ENCODE measurements at places on chromosomes 7 and 10.

GRCh38 chr10:61463035-61463909 lies 10.1 kb upstream of the TMEM26 start:
- no peak for DNase-seq

DNA sequence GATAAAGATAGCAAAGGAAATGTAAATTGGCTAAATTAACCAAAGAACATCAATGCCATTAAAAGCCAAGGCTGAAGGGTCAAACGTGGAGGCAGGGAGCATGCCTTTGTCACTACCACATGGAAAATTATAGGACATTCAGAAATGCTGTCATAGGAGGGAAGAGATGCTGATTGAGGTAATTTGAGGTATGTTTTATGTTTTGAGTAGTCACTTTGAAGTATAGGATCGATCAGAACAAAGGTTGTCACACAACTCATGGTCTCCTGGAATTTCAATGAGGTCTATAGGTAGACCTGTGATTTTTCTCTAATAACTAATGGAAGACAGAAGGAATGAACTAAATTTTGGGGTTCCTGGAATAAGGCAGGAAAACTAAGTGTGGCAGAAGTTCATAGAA lies 149.8 kb downstream of the SEMA3A start:
- DNase-seq: no peak

DNA sequence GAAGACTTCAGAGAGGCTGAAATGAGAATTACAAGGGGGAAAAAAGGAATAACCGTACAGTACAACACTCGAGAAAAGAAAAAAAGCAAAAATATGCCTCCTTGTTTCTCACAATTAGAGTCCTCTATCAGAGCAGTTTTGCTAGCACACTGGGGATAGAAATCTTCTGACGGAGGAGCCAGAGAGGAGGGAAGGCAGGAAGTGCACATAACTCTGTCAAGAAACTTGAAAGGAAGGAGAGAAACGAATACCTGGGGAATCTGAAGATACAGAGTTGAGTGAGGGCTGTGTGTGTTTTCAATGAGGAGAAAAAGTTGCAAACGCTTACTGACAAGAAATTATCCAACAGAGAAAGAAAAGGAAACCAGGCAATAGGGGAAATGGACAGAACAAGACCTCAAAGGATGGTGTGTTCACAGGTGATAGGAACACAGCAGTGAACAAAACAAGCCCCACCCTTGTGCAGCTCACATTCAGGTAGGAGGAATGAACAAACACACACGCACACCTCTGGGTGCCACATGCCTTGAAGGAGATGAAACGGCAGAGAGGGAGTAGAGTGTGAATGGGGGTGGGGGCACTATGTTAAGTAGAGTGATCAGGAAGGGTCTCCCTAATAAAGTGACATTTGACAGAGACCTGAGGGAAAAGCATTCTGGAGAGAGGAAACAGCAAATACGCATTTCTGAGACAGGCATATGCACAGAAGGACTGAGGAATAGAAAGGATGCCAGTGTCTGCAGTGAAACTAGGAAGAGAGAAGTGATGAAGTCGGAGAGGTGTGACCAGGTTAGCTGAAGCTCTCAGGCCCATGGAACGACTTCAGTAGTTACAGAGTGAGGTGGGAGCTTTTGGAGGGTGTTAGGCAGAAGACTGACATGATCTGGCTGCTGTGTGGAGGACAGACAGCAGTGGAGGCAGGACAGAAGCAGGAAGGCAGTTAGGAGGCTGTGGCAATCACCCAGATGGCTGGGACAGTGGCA lies 46.7 kb upstream of the SPOCK2 start:
- no peak for DNase-seq

DNA sequence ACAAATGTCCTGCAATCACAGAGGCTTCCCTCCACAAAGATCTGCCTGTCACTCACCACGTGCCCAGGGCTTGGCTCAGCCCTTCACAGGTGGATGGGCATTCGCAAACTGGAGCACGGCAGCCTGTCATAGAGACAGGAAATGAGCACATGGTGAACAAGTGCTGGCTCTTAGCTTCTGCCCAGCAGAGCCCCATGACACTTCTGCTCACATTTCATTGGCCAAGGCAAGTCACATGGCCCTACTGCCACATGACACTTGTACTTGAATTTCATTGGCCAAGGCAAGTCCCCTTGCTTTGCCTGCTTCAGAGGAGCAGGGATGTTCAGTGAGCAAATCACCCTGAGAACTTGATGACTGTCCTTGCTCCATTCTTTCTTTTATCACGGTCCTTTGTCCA lies 110.8 kb upstream of the PPP2R2D start:
- no peak for DNase-seq

DNA sequence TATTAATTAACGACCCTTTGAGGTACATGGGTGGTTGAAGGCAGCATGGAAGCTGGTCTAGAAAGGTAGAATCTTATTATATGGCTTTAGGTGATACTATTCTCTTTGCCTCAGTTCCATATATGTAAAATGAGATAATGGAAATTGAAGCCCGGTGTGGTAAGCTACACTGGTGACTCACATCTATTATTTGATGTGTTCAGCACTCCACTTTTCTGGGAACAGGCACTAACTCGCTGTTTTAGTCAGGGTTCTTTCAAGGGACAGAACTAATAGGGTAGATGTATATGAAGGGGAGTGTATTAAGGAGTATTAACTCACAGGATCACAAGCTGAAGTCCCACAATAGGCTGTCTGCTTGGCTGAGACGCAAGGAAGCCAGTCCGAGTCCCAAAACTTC lies 4.4 kb upstream of the TRUB1 start:
- no peak for DNase-seq

- no peak for DNase-seq
Observed at GRCh38 chr10:70374775-70375614, 7.4 kb downstream of the LRRC20 start.

DNA sequence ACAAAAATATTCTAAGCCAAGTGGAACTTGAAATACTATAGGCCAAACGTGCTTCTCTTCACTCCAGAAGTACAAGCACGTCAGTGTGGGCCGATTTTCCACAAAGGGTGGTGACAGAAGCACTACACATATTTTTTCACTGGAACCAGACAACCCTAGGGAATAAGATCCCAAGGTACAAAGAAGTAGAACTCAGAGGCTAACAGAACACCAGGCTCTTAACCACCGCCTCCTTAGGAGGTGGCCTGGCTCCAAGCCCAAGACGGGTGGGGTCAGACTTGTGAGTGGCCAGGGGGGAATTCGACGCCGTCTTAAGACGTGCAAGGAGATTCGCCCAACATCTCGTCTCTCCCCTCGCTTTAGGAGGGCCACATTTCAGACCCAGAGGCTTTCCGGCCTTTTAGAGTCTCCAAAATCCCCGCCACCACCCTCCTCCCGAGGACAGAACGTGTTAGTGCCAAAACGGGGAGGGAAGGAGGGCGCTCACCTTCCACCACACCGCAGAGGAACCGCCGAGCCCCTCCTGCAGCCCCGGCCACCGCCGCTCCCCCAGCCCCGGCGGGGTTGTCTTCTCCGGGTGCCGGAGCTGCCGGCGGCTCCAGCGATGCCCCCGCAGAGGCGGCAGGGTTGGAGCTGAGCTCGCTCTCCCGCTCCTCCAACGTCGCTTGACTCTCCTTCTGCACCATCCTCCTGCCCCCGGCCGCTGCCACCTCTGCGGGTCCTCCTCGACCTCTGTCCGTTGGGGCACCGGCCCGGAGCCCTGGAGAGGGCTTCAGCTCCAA lies 716 bp downstream of the OGA start:
- DNase-seq: no peak

GRCh38 chr10:99461230-99461629 lies 30.8 kb upstream of the GOT1 start:
- no peak for DNase-seq

GRCh38 chr7:69708857-69709256 lies 110.6 kb downstream of the AUTS2 start:
- no peak for DNase-seq

DNA sequence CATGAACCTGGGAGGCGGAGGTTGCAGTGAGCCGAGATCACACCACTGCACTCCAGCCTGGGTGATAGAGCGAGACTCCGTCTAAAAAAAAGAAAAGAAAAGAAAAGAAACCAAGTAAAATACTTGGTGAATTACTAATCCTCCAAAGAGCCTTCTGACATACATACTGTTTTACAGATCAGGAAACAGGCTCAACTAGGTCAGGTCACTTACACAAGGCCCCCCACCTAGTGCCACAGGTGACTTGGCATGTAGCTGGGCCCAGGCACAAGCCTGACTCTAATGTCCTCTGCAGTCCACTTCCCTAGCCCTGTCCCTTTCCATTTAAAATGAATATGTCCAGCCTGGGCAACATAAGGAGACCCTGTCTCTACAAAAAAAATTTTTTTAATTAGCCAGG lies 157.0 kb downstream of the TPST1 start:
- no peak for DNase-seq

DNA sequence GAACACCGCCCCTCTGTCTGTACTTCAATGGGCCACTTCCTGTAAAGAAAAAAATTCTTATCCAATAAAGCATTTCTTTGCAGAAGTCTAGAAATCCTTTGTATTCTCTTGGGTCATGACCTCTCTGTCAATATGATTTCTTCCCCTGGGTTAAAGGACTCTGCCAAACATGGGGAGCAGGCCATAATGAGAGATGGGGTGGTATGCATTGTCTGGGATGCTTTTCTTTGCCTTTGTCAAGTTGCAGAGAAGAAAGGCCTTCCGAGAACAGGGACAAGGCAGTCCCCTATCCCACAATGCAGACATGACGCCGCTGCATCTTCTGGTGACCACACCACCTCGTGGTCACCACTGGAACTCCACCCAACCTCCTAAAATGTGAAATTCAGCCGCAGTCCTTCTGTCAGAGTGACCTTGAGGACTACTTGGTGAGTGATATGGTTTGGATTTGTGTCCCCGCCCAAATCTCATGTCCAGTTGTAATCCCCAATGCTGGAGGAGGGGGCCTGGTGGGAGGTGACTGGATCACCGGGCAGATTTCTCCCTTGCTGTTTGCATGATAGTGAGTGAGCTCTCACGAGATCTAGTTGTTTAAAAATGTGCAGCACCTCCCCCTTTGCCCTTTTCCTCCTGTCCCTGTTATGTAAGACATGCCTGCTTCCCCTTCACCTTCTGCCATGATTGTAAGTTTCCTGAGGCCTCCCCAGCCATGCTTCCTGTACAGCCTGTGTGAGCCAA lies 15.2 kb upstream of the FRMPD2 start:
- peak; percentile 60 for DNase-seq

- DNase-seq: no peak
Observed at GRCh38 chr10:122113161-122113944, 124.4 kb downstream of the TACC2 start.

GRCh38 chr10:110160522-110160921 lies 46.9 kb upstream of the MXI1 start:
- no peak for DNase-seq

DNA sequence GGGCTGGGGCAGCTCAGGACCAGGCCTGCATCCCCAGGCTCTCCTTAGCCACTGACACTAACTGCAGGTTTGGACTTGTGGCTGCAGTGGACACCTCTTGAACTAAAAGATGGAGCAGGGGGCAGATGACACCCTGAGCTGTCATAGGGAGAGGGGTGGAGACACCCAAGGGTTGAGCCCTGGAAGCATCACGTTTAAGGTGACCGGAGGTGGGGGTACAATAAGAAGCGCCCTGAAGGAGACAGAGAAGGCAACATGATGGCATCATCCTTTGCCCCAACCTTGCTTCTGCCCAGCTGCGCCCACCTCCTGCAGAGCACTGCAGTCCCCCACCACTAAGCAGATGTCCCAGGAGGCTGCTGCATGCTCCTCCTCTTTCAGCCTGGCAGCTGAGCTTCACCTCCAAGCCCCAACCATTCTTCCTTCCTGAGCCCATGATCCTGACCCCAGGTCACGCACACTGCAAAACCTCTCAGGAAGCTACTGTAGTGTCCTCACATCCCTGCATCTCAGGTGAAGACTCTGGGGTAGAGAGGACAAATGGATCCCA lies 25.5 kb downstream of the OGDHL start:
- no peak for DNase-seq

- no peak for DNase-seq
Observed at GRCh38 chr10:87952612-87953011, 89.2 kb downstream of the PTEN start.

- no peak for DNase-seq
Observed at GRCh38 chr7:73728551-73728950, 9.1 kb upstream of the STX1A start.

DNA sequence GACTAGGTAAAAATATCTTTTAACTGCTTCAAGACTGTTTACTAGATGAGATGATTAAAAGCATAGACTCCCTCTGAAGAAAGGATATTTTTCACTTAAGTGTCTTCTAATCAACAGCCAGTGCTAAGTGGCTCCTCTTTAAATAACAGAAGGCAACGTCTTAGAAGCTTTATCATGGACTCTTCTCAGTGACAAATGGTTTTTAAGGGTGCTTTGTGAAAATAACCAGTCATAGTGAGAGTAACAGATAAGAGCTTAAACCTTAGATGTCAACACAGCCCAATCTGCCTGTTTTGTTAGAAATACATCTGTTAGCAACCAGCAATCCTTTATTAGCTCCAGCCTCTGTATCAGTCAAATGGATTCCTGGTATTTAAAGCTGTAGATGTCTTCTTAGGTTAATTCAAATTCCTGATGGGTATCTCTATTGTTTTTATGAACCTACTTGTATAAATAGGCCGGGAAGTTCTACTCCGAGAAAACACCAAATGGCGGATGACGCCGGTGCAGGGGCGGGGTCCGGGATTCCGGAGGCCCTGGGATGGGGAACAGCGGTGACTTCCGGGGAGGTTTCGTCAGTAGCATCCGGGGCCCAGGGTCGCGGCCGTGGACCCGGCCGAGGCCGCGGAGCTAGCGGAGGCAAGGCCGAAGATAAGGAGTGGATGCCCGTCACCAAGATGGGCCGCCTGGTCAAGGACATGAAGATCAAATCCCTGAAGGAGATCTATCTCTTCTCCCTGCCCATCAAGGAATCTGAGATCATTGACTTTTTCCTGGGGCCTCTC lies 285.4 kb downstream of the GPR37 start:
- no peak for DNase-seq

- peak; percentile 33 for DNase-seq
Observed at GRCh38 chr10:102231357-102232318, 5.5 kb downstream of the ELOVL3 start.

DNA sequence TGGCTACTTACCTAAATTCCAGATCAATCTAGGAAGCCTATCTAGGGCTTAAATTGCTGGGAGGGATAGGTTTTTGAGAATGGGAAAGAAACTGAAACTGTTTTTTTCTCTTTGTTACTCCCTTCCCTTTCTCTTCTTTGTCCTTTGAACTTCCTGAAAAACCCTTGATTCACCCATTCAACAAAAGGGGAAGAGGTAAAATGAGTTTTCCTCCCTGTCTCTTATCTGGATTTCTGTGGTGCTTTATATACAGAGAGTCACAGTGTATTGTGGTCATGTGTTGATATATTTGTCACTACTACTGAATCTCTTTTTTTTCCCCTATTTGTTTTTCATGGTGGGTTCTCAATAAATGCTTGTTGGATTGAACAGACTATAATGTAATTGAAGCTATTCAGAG lies 19.8 kb upstream of the NUP205 start:
- DNase-seq: no peak
